Stimulated activated naive CD4-positive, alpha-beta T cell (primary cell): ENCODE measurements at places on chromosomes 2 and 18.
A peak's percentile ranks its signal among the peaks of the same experiment; 100 is the strongest.

GRCh38 chr2:199778655-199779054, 72.3 kb downstream of the FTCDNL1 start:
- DNase-seq: no peak

- no peak for DNase-seq
These were observed 11.1 kb downstream of the HDAC4 start for GRCh38 chr2:239389414-239390329.

GRCh38 chr2:70527447-70528080, 26.1 kb downstream of the TGFA start:
- DNase-seq: no peak

DNA sequence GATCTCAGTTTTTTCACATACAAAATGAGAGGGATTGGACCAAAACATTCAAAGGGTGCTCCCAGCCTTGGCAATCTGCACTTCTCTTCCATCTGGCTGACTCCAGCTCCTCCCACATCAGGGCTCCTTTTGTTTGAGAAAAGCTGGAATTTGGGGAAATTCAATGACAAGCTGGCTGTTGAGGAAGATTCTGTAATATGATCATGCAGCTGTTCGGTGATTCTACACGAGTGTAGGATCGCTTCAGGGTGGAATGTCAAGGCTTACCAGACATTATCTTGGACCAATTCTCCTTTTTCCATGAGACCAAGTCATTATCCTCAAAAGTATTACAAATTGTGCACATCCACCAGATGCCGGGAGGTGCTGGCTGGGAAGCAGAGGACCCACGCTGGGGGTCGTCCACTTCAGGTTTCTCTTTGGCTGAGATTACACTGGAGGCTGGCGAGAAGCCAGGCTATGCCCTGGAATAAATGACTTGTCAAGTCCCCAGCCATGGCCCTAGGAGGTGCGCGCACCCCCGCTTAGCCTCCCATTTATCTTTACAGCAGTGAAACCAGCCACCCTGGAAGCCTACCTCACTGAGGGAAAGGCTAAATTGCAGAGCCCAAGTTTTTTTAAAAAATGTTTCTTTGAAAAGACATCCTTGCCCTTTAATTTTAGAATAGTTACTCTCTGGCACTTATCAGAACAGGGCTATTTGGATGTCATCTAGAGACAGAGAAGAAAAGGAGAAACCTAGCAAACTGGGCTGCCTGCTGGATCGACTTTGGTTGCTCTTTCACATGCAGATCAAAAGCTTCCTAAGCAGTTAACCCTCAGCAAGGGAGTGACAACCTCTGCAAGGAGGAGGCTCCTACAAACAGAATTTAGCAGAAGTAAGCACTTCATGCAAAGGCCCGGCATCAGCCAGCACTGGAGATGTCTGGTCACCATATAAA, 42.5 kb upstream of the LCLAT1 start:
- no peak for DNase-seq

- DNase-seq: no peak
These were observed 291.5 kb downstream of the ZNF516 start for GRCh38 chr18:76203552-76203951.

DNA sequence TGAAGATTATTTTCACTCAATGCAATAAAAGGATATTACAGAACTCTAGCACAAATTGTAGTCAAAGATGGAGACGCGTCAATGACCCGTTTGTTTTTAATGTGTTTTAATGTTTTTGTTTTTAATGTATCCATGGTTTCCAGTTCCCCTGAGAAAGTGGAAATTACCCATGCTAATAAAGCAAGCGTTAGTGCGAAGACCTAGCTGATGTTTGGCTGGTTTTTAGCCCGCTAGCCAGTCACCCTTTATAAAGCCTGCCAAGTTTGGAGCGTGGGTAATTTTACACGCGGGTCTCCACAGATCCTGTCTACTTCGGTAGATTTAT, 430 bp upstream of the CHMP1B start:
- DNase-seq: no peak

DNA sequence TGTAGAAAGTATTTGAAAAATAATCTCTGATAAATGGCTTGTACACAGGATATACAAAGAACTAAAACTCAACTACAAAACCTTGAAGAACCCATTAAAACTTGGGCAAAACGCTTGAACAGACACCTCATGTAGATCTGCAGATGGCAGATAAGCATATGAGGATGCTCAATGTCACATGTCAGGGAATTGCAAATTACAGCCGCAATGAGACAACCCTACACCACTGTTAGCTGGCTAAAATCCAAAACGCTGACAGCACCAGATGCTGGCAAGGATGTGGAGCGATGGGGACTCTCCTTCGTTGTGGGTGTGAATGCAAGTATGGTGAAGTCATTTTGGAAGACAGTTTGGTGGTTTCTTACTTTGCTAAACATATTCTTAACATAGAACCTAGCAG, 53.7 kb downstream of the SNTG2 start:
- DNase-seq: no peak

GRCh38 chr2:85537600-85538506, 1.1 kb upstream of the MAT2A start:
- peak; percentile 41 for DNase-seq

DNA sequence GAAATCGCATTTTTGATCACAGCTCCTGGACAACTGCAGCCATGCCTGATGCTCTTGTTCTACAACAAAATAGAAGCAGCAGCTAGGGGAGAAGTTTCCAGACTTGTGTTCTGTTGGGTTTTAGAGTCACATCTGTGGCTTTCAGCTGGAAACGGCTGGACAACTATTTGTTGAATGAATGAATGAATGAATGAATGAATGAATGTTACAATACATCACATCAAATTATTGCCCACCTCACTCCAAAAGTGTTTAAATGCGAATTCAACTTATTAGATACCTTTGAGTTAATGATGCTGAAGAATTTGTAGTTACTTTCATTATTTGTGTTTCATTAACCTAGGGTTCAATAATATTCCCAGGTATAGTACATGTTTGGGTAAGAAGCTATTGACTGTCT, 8.5 kb upstream of the METTL21A start:
- DNase-seq: no peak

DNA sequence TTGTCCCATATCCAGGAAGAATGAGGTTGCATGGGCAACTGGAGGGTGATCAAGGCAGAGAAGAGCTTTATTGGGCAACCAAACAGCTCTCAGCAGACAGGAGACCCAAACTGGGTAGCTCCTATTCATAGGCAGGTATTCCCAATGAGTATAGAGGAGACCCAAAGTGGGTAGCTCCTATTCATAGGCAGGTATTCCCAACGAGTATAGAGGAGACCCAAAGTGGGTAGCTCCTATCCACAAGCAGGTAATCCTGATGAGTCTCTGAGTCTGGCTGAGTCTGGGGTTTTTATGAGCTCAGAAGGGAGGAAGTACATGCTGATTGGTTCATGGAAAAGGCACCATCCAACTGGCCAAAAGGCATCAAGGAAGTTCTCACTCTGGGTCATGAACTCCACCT, 5.3 kb upstream of the GORASP2 start:
- no peak for DNase-seq

GRCh38 chr2:62180975-62181374, 14.9 kb upstream of the B3GNT2 start:
- no peak for DNase-seq

- no peak for DNase-seq
These were observed 177.4 kb downstream of the RPIA start for GRCh38 chr2:88868861-88869260.

DNA sequence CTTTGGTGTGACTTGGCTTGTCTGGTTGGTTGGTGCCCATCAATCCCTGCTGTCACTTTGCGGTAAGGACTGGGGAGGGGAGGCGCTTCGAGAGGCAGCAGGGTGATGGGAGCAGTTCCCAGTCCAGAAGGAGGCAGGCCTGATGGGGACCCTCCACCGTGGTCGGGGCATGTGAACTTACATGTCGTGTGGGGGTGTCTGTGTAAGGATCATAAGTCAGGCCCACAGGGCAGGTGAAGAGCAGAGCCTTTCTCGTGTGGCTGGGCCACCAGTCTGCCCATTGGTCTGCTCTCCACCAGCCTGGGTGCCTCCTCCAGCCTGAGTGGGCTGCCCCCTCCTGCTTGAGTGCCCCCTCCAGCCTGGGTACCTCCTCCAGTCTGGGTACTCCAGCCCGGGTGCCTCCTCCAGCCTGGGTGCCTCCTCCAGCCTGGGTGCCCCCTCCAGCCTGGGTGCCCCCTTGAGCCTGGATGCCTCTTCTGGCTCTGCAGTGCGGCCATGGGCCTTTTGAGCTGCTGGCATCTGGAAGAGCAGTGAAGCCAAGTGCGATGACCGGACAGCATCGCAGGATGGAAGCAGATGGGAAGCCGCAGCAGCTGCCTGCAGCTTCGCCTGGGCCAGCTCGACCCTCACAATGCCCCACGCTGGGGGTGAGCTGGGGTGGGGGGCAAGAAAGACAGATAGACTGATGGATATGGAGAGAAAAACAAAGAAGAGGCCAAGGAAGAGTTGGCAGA, 25.0 kb downstream of the ATOH8 start:
- DNase-seq: no peak

GRCh38 chr2:15858466-15858865, 81.9 kb upstream of the MYCN start:
- no peak for DNase-seq

DNA sequence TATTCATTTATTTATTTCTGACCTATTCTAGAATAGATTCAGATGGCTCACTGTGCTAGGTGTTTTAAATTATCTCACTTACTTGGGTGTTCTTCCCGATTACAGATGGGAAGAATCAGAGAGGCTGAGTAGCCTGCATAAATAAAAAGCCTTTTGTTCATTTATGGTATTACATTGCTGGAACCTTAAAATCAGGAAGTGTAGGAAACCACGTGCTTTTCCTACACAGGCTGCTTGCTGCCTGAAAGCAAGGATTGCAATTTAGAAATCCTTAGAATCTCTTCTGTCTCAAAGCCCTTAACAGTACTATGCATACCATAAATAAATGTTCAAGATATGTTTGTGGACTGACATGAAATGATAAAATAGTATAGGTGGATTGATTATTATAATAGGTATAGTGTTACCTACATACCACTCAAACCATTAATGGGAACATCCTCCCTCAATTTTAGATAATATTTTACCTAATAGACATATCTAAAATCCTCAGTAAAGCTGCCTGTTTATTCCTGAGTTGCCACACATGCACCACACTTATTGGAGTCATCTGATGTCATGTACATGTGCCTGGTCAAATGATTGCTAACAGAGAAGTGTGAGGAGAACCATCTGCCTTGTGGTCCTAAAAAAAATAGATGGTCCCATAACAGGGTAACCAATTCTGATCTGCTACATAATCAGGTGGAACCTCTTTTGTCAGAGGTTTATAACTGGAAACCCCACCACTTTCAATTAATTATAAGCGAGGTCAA, 73.5 kb upstream of the C2orf15 start:
- DNase-seq: no peak

GRCh38 chr18:5939801-5940667, 44.7 kb upstream of the TMEM200C start:
- DNase-seq: no peak

DNA sequence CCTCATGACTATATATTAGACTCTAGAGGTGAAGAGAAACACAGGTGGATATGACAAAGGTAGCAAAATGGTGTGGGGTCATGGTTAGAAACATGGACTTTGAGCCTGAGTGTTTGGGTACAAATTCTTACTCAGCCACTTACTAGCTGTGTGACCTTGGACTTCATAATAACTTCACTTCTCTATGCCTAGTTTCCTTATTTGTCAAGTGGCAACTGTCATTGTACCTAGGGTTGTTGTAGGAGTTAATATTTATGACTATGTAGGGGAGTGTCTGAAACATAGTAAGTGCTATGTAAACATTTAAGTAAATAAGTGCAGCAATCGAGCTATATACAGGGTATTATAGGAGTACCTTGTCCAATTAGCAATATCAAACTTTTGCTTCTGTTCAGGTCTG, 49.7 kb upstream of the RAPH1 start:
- DNase-seq: no peak

DNA sequence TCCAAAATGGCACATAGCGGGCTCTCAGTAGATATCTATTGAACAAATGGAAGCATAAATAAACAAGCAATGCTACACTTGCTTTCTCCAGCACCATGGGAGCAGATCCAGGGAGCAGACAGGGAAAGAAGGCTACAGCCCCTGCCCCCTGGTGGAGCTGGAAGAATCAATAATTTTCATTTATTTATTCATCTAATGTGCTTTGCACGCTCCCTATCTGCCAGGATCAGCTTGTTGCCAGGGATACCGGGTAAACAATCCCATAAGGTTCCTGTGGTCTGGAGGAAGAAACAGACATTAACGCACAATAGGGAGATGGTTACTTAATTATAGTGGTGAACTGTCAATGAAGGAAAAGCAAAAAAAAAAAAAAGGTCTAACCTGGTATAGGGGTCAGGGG, 40.1 kb upstream of the CLASP1 start:
- no peak for DNase-seq

DNA sequence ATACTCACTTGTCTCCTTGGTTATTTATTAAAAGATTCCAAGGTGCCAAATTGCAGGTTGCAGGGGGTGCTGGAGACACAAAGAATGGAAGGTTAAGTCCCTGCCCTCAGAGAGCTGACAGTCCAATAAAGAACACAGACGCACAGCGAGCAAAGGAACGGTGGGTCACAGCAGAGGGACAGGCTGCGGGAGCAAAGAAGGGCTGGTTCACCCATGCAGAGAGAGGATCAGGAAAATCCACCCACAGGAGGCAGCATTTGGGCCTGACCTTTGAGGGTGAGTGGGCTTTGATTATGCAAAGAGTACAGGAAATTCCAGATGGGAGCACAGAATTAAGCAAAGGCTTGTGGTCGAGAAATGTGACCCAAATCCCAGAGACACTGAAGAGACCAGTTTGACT, 45.0 kb downstream of the ZBTB7C start:
- DNase-seq: no peak

- no peak for DNase-seq
These were observed 158.9 kb downstream of the DPP4 start for GRCh38 chr2:161915121-161915520.

- DNase-seq: no peak
These were observed 232.2 kb downstream of the MYCN start for GRCh38 chr2:16172324-16173175.

- DNase-seq: no peak
These were observed 653.8 kb downstream of the BCL11A start for GRCh38 chr2:59899692-59900091.

DNA sequence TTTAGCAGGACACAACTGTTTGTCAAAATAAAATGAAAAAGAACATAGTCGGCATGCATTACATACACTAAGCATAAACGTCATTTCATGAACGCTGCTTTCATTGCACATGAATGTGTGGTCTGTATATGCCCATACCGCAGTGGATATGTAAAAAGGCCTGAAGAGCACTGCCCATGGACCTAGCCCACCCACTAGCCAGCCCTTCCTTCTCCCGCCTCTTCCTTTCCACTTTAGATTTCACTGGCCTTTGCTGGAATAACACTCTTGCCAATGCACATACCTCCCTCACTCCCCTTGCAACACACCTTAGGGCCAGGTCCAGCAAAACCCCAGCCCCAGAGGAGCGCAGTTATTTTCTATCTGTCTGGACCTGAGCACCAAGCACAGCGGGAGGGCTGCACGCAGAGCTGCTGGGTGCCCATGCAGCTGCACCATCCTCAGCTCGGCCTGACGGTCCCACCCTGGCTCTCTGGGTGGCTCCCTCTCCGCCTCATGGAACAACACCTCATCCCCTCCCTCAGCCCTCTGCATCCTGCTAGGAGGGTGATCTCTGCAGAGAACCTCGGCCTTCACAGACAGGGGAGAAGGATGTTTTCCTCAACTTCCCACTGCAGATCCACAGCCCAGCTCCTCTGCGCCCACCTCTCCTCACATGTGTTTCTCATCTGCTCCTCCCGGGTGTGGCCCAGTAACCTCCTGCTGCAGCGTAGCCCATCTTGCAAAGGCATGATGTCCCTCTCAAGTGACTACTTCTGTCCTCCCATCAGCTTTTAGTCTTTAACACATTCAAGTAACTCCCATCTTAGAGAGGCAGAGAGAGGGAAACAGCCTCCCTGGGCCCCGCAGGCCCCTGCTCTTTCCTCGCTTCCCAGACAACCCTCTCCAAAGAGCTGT, 72.7 kb downstream of the FBXO15 start:
- DNase-seq: no peak
